ENCODE measurements at places on chromosomes 7 and 10.
A peak's percentile ranks its signal among the peaks of the same experiment; 100 is the strongest.

- peaks cover 57% of the 10 kb centered on the region for H3K4me1 ChIP-seq
- no peak overlapping the region for H3K27ac ChIP-seq
- H3K4me3 ChIP-seq: no peak overlapping the region
- no peaks in the 10 kb centered on the region for H3K36me3 ChIP-seq
- no peak for DNase-seq
These were observed 37.2 kb downstream of the DLG5 start for GRCh38 chr10:77889277-77889903.

GRCh38 chr10:96747734-96748550 lies 27.6 kb upstream of the PIK3AP1 start:
- no peak for DNase-seq
- no peaks in the 10 kb centered on the region for H3K36me3 ChIP-seq
- no peak overlapping the region for H3K27ac ChIP-seq
- no peaks in the 10 kb centered on the region for H3K4me1 ChIP-seq
- no peak overlapping the region for H3K4me3 ChIP-seq

DNA sequence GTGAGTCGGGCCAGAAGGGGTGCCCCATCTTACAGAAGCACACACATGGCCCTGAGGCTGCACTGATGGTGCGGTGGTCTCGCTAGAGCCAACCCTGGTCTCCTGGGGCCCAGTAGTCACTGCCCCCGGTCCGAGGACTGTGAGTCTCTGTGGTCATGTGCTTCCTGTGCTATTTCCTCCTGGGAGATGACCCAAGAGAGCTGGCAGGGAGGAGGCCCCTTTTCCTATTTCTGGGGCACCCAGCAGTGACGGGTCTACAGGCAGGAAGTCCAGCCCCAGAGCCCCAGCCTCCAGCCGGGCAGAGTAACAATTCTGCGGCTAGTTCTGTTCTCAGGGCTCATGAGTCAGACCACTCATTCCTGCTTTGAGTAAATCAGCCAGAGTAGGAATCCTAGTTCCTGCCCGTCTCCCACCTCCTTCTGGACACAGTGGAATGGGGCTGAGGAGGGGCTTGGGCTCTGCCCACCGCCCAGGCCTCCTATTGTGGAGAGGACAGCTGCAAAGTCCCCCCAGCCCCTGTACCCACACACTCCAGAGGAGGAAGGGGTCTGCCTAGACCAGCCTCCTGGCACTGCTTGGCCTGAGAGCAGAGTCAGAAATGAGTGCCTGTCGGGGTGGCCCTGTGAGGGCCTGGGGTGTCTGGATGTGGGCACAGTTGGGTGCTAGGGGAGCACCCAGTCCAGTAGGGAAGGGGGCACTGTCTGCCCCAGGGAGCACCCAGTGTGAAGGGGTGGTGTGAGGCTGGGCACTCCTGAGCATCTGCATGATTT lies 80.5 kb upstream of the PPIF start:
- H3K4me1 ChIP-seq: peaks cover 66% of the 10 kb centered on the region
- peaks cover 21% of the 10 kb centered on the region for H3K27me3 ChIP-seq
- peaks cover 21% of the 10 kb centered on the region for H3K36me3 ChIP-seq
- H3K27ac ChIP-seq: peak overlapping the region; percentile 98
- DNase-seq: peak; percentile 97
- H3K4me3 ChIP-seq: peak overlapping the region; percentile 81

DNA sequence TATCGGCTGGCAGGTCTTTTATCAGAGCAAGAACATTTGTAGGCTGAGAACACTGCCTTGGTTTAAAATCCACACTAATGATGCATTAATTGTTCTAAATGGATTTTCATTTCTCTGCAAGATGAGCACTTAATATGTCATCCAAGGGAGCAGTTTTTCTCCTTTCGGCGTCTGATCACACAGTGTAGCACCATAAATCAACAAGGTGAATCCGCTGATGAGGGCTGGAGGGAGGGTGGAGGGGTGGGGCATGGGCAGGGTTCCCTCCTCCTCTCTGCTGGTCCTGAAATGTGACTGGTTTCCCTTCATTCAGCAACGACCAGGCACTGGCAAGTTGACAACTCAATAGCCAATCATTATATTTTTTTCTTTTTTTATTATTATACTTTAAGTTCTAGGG lies 45.6 kb downstream of the ADAM12 start:
- DNase-seq: no peak
- H3K4me1 ChIP-seq: no peaks in the 10 kb centered on the region
- no peak overlapping the region for H3K27ac ChIP-seq
- no peak overlapping the region for H3K4me3 ChIP-seq

DNA sequence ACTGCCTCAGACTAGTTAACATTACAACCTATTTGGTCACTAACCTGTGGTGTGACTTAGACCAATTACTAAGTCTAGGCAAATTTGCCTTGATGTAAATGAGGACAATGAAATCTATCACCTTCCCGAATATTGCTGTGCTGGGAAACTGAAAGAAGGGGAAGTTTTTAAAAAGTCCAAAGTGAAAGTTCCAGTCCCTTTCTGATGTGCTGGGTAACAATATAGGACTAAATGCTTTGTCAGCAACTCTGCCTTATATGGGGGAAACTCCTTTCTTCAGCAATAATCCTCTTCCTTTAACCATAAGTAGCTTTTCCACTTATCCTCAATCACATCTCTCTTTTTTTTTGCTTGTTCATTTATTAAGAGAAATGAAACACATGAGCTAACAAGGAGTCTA lies 3.9 kb downstream of the PIK3AP1 start:
- H3K36me3 ChIP-seq: no peaks in the 10 kb centered on the region
- peaks cover 21% of the 10 kb centered on the region for H3K27me3 ChIP-seq
- H3K4me1 ChIP-seq: peaks cover 23% of the 10 kb centered on the region
- no peak overlapping the region for H3K27ac ChIP-seq
- no peak for DNase-seq

Data from HFFc6 (cell line).